Upper lobe of left lung (tissue), 6 donors: ENCODE measurements at places on chromosomes 2 and 18. TPM values are rescaled to one million over a fixed set of nuclear protein-coding genes. Genes with fewer than 3 reads are reported as not detected.

ERFE gene
- not detected for total RNA-seq

ANKAR gene
- total RNA-seq, result 9.4 TPM

CIB4 gene
- total RNA-seq, result not detected

MPP4 gene
- not detected for total RNA-seq

COL4A3 gene
- 65.2 TPM for total RNA-seq

GNLY gene
- 24.7 TPM for total RNA-seq

CDH2 gene
- 2.3 TPM for total RNA-seq

CIAO1 gene
- 169 TPM for total RNA-seq

FBLN7 gene
- 4.3 TPM for total RNA-seq

KCNE4 gene
- 1.3 TPM for total RNA-seq

MC2R gene
- total RNA-seq, result not detected
